ENCODE measurements at places on chromosomes 11 and 22. TPM values are rescaled to one million over a fixed set of nuclear protein-coding genes. Genes with fewer than 3 reads are reported as not detected.

OR6M1 gene
- not detected for polyA plus RNA-seq

TCN1 gene
- not detected for polyA plus RNA-seq

CCDC116 gene
- 0.24 TPM for polyA plus RNA-seq

DUSP8 gene
- 29.6 TPM for polyA plus RNA-seq

CALCA gene
- not detected for polyA plus RNA-seq

CSF2RB gene
- polyA plus RNA-seq, result 0.20 TPM

TCP11L1 gene
- polyA plus RNA-seq, result 8.1 TPM

INS gene
- polyA plus RNA-seq, result not detected

PRR5L gene
- 9.0 TPM for polyA plus RNA-seq

MYBPC3 gene
- not detected for polyA plus RNA-seq

NPAS4 gene
- polyA plus RNA-seq, result not detected

APOL6 gene
- 1.4 TPM for polyA plus RNA-seq

TENM4 gene
- 15.7 TPM for polyA plus RNA-seq

YPEL1 gene
- polyA plus RNA-seq, result 35.1 TPM

DNA sequence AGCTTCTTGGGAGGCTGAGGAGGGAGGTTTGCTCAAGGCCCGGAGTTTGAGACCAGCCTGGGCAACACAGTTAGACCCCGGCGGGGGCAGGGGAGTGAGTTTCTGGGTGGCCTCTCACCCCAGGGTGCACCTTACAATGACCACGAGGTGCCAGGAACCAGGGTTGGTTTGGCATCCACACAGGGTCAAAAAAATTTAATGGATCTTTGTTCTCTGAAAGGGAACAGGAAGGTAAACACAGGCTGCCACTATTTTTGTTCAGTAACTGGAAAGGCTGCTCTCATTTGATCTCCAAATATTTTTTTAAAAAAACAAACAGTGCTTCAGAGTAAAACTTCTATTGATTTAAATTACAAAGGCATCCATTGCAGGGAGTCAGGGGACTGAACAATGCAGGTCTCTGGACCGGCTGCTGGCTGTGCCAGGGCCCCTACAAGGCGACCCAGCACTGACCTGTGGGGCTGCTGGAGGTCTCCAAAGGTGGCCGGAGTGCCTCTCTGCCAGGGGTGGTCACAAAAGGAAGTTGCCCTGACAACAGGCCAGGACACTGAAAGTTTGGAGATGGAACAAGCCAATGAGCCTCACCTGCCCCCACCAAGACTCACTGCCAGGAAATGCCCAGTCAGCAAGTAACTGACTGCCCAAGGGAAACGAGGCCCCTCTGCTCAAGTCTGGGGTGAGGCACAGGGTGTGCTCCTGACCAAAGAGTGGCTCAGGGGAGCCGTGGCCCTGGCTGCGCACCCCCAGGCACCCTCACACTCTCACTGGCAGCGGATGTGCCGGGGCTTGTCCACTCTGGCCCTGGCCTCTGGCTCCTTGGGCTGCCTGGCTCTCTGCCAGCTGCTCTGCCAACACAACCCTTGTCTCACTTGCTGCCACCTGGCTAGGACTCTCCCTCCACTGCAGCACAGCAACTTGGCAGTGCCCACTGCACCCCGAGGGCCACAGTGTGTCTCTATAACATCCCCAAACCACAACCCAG is 51.8 kb downstream of the ARFGAP3 start:
- DNase-seq, result no peak

DNA sequence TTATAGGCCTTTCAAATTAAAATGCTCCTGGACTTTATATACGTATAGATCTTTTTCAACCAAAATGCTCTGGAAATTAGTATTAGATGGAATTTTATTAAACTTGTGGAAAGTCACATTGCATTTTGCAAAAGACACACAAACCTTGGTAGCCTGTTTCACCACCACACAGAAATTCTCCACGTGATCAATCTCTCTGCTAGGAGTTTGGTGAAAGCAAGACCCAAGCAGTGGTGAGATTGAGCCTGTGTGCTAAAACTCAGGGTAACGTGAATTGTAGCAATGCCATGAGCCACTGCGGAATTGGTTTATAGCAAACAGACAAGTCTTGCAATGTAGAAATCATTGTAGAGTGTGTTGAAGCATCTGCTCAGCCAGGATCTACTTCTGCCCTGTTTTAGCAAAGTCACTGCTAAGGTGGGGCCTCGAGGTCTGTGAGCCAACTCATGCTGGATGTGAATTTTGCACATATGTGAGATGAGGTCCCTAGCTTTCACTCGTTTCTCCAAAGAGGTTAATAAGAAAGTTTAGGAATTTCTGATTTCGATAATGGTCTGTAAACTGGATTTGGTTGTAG is 184.8 kb downstream of the DBX1 start:
- no peak for DNase-seq

DNA sequence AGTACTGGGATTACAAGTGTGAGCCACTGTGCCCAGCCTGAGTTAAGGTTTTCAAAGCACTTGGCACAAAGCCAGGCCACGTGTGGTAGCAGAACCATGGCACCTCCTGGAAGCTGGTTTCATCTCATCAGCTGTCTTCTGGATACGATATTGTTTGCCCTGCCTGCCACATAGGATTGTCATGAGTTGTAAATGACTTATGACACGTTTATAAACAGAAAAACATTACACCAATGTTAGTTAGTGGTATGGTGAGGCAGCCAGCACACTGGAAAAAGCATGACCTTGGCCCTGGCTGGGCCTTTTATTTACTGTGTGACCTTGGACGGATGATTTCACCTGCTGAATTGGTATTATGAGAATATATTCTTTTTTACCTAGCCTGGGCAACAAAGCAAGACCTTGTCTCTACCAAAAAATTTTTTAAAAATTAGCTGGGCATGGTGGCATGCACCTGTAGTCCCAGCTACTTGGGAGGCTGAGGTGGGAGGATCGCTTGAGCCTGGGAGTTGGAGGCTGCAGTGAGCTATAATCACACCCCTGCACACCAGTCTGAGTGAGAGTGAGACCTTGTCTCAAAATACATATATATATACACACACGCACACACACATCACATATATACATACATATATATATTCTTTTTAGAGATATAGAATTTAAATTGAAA is 24.0 kb upstream of the MYH9 start:
- DNase-seq, result no peak

GRCh38 chr11:1075341-1075911 is 752 bp downstream of the MUC2 start:
- no peak for DNase-seq

DNA sequence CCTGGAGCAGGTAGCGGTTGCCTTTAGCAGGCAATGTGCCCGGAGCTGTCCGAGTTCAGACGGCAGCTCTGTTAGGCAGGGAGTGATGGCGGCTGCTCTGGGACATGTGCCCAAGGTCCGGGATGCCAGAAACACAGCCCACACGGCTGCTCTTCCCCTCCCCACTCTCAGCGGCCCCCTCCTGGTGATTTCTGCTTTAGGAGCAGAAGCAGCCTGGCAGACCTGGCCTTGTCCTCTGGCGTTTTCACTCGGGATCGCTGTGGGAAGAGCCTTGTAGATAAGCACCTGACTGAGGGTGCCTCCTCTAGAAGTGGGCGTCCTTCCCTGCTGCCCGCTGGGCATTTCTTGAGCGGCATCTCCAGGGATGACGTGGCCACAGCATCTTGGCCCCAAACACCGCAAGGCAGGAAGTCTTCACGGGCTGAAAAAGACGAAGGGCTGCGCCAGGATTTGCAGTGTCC is 392.2 kb downstream of the TBC1D22A start:
- DNase-seq, result peak; percentile 77

- DNase-seq, result no peak
These were observed 6.4 kb downstream of the PACSIN2 start for GRCh38 chr22:43008509-43008908.

GRCh38 chr11:75907906-75908527 is 93.0 kb downstream of the UVRAG start:
- no peak for DNase-seq

GRCh38 chr11:104442321-104442720 is 278.4 kb upstream of the PDGFD start:
- no peak for DNase-seq

- DNase-seq, result no peak
These were observed 65.1 kb upstream of the LDLRAD3 start for GRCh38 chr11:35878741-35879140.

DNA sequence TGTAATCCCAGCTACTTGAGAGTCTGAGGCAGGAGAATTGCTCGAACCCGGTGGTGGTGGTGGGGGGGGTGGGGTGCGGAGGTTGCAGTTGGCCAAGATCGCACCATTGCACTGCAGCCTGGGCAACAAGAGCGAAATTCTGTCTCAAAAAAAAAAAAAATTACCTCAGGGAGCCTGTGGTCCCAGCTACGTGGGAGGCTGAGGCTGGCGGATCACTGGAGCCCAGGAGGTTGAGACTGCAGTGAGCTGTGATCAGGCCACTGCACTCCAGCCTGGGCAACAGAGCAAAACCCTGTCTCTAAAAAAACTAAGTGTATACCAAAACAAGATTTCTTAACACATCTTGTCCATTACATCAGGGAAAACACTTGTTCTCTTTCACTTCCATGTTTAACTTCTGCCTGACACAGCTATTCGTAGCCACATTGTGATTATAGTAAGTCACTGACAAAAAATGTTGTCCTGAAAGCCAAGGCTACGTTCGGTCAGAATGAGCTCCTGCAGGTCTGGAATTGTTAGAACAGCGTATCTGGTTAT is 1.4 kb downstream of the TMEM80 start:
- DNase-seq, result no peak

- DNase-seq, result no peak
These were observed 3.3 kb downstream of the POLD4 start for GRCh38 chr11:67349928-67350465.

- peak; percentile 69 for DNase-seq
These were observed 748 bp downstream of the RAB30 start for GRCh38 chr11:83070731-83071566.

- DNase-seq, result no peak
These were observed 72.3 kb upstream of the SYN3 start for GRCh38 chr22:33130473-33130872.

- no peak for DNase-seq
These were observed 257.8 kb upstream of the B3GAT1 start for GRCh38 chr11:134669796-134670195.

- DNase-seq, result no peak
These were observed 130.0 kb downstream of the WNT7B start for GRCh38 chr22:45846952-45847351.

- DNase-seq, result peak; percentile 37
These were observed 179.3 kb downstream of the LARGE1 start for GRCh38 chr22:33741025-33741424.

DNA sequence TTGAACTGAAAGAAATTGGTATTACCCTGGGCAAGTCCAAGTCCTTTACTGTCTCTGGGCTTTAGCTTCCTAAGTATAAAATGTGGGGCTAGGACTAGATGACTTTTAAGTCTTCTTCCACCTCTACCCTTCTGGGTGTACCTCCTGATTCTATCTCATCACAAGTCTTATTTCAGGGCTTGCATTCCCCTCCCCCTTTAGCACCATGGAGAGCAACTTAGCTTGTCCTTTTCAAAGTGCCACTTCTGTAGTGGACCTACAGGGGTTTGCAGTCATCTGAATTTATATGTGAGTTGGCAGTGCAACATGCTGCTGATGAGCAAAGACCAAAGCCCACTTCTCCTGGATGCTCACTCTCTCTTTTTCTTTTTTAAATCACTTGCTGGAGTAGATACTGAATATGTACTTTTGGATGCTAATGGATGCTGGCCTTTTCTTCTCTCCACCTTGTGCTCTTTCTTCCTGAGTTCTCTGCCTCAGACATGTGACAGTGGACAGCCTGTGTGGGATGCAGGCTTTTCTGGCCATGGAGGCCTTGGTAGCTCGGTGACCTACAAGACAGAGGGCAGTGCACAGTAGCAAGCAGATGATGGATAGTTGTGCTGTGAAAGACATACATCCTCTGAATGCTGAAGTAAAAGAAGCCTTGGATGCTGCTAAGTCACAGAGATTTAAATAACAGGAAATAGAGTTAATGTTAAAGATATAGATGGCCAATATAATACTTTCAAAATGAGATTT is 185.0 kb downstream of the NELL1 start:
- no peak for DNase-seq

DNA sequence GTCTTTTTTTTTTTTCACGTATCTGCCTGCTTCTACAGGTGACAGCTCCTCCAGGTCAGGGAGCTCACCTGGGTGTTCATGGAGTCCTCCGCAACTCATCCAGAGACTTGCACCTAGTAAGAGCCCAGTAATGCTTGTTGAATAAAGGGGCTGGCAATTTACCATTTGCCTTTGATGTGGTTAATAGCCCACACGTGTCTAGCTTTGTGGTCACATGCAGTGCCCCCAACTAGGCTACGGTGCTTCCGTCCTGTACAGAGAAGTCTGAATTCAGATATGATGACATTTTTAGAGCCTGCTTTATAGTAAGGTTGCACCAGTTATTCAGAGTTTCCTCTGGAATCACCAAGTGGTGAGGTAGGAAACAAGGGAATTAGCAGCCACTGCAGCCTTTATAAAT is 199.4 kb upstream of the MTMR2 start:
- DNase-seq, result no peak

DNA sequence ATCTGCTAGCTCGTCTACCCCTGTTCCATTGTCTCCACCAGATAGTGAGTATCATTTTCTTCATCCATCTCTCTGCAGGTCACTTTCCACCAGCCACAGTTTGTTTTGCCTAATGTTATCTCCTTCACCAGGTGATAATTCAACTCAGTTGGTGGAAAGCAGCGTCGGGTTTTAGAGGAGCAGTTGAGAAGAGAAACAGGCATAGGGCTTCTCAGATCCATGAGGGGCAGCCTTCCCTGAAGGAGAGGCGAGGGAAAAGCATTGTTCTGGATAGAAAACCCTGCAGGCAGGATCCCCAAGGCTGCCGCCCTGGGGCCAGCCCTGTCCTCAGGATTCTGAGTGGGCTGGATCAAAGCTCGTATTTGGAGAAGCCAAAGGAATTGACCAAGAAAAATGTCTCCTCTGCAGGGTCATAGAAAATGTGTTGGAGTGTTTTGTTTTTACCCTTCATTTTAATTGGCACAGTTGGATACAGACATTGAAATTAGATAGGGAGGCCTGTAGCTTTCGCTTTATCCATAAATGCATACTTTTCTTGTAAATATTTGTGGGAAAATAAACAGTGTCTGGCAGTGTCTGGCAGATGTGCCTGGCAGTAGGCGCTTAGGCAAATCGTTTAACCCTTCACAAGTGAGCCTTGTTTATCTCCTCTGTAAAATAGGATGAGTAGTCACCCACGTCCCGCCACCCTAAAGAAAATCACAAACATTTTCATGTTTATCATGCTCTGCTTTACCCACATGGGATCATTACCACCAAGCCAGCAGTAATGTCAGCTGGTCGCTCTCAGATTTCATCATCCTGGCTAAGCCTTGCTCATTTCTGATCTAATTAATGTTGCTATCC is 73.4 kb upstream of the TTC12 start:
- no peak for DNase-seq

- no peak for DNase-seq
These were observed 3.4 kb upstream of the ZBTB44 start for GRCh38 chr11:130318031-130318673.

- DNase-seq, result no peak
These were observed 12.3 kb downstream of the PKNOX2 start for GRCh38 chr11:125176866-125177265.

- DNase-seq, result no peak
These were observed 32.4 kb downstream of the CREB3L1 start for GRCh38 chr11:46309814-46310259.

DNA sequence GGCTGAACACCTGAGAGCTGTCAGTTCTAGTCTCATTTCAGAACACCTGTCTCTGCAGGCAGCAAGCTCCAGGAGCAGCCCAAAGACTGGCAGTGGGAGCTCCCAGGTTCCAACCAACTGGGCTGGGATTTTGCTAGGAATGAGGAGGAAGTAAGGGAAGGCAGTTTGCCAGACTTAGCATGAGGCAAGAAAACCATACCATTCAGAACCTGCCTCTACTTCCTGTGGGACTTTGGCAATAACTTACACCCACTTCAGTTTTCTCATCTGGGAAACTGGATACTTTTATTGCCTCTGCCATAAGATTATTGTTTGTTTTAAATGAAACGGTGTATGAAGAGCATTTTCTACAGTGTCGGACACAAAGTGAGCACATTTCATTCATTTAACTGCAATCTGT is 363.7 kb upstream of the ISX start:
- no peak for DNase-seq

Measured in brain (organoid and tissue), 16 donors.